ENCODE measurements at places on chromosomes 11 and 22.

DNA sequence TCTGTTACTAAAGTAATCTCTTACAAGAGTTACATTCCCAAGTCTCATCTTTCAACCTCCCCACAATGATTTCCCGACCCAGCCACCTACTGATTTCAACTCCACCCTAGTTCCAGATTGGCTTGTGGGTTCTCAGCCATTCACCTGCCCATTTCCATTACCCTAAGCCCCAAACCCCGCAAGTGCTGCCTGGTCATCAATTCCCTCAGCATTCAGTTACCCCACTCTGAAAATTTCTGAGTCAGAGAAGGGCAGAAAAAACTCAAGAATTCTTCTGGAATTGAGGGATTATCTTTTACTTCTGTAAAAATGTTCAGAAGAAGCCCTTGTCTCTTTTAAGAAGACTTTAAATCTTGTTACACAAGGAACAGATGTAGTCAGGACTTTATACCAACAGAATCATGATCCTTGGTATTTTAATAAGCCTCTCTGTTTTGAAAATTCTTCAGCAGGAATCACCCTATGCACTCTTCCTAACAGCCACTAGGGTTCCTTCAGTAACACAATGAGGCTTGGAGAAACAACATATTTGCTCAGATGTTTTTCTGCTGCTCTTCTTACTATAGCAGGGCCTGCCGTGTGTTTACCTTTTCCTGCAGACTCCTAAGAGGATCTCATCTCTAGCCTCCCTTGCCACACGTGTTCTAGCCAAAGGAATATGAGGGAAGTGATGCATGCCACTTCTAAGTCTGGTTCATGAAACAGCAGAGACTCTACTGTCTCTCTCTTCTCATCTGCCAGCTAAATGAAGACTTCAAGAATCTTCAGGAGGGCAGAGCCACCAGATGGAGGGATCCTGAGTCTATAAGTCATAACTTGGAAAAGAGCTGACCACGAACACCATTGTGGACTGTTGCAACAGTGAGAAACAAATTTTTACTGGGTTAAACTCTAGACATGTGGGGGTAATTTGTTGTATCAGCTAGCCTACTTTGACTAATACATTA lies 29.3 kb upstream of the PAMR1 start:
- DNase-seq: no peak

GRCh38 chr11:36088266-36088972 lies 144.6 kb downstream of the LDLRAD3 start:
- DNase-seq: no peak

GRCh38 chr11:134126217-134126822 lies 57.4 kb downstream of the JAM3 start:
- peak; percentile 31 for DNase-seq

DNA sequence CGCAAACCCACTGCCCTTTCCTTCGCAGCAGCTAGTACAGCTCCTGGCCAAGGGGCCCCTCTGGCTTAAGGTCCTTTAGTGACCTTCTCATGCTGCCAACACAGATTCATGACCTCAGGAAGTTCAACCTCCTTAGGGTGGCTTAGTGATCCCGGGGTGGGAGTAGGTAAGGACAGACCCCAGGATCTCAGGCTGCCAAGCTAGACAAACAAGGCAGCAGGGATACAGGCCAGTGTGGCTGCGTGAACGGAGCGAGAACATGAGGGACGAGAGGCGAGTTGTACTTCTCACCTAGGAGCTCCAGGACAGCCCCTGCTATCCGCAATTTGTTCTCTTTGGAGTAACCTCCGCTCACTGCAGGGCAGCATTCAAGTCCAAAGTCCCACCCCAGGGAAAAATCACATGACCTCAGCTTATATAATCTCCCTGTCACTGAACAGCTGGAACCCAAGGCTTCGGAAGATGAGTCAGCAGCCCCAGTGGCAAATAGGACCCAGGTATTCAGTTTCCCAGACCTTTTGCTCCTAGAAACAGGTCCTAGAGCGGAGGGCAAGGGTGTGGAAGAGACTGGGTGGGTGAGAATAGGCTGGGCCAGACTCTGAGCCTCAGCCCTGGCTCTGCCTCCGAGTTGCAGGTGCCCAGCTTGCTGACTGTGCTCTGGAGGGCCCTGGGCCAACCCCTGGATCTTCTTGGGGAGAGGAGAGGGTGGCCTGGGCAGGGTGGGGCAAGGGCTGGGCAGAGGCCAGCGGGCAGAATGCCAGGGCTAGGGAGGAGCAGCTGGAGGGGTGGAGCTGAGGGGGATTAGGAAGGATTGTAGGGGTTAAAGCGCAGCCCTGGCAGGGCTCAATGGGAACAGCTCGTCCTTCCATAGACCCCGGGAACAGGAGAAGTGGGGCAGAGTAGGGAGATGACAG lies 13.1 kb downstream of the USP2 start:
- DNase-seq: peak; percentile 93

GRCh38 chr11:42598341-42598740 lies 713.5 kb upstream of the API5 start:
- DNase-seq: no peak

- no peak for DNase-seq
These were observed 84.3 kb downstream of the CCDC81 start for GRCh38 chr11:86459002-86459385.

GRCh38 chr11:14124350-14124749 lies 161.8 kb downstream of the SPON1 start:
- peak; percentile 66 for DNase-seq

DNA sequence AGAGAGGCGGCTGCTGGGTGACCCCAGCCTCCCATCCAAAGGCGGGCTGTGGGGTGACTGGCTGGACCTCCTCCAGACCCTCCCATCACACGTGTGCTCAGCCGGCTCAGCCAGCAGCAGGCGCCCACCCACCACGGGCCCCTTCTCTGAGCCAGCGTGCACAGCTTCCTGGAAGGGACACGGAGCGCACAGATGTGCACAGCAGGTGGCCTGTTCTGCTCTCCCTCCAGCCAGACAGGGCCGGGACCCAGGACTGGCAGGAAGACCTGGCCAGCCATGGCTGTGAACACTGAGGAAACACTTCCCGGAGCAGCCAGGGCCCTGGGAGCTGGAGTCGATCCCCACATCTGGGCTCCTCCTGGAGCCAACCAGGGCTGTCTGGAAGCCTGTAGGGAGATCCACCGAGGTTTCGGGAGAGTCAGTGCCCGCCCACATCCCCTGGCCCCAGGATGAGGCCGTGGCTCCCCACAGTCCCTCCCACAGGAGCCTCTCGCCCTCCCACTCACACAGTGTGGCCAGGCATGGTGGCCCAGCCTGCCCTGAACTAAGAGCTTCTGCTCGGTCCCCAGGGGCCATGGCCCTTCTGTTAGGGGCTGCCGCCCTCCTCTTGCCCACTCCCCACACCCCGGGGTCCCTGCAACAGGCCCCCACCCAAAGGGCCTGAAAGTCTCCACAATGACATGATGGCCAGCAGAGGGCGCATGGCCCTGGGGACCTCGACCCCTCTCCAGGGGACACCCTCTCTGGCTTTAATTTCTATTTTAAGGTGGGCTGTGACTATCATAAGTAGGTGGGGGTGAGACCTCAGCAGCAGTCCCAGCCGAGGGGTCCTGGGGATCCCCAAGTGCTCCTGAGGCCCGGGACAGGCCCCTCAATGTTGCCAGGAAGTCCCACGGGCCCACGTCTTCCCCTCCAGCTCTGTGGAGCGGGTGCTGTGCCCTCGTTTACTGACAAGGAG lies 90.6 kb upstream of the FGF3 start:
- no peak for DNase-seq

- DNase-seq: no peak
These were observed 18.6 kb upstream of the ARAP1 start for GRCh38 chr11:72770799-72771198.

DNA sequence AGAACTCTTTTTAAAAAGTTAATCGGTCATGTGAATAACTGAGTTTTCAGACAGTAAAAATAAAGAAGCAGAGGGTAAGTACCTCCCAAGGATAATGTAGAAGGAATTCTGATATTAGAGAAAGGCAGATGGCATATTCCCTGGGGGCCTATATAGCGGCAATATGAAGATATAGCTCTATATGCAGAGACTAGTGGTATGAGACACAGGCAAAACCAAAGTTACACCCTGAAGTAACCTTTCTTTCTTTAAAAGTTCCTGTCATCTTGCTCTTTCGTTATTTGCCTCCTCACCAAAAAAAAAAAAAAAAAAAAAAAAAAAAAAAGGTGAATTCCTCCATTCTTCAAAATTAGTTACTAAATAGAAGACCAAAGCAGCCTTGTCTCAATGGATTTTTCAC lies 76.2 kb upstream of the ARHGAP32 start:
- no peak for DNase-seq

- DNase-seq: no peak
These were observed 321.1 kb downstream of the TENM4 start for GRCh38 chr11:79119491-79120284.

DNA sequence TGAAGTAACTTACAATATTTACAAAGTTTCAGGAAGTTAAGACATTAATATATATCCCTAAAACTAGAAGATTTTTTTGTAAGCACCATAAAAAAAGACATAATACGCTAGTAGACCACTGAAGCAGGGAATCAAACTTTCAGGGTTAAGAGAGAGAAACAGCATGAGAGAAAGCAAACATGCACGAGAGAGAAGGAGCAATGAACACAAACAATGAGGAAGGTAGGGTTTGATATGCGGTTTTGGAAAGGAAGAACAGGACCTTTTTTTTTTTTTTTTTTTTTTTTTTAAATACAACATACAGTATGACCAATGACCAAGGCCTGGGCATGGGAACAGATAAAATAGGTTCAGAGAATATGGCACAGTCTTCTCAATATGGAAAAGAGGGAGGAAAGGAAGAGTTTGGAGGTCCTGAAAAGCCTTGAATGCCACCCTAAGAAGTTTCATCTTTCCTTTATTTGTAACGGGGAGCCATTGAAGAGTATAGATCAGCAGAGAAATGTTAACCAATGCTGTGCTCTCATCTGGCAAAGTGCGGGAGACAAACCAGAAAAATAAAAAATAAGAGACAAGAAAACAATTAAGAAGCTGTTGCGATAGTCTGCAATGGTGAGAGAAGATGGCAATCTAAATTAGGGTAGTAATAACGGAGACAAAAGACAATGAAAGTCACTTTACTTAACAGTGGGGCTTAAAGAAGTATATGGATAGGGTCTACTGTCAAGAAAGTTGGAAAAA lies 101.0 kb downstream of the USP35 start:
- no peak for DNase-seq

DNA sequence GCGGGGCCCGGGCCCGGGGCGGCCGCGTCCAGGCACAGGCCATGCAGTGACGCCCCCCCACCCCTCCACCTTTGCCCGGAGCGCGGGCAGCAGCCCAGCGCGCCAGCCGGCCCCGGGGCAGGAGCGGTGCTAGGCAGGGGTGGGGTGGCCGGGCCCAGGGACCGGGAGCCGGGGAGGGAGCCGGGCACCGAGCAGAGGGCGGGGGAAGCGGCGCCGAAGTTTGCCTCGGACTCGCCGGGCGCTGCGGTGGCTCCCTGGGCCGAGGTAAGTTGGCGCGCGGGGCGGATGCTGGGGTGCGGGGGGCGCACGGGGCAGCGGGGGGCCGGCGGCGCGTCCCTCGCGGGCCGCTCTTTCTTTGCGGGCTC lies 332 bp downstream of the TEAD1 start:
- DNase-seq: no peak

DNA sequence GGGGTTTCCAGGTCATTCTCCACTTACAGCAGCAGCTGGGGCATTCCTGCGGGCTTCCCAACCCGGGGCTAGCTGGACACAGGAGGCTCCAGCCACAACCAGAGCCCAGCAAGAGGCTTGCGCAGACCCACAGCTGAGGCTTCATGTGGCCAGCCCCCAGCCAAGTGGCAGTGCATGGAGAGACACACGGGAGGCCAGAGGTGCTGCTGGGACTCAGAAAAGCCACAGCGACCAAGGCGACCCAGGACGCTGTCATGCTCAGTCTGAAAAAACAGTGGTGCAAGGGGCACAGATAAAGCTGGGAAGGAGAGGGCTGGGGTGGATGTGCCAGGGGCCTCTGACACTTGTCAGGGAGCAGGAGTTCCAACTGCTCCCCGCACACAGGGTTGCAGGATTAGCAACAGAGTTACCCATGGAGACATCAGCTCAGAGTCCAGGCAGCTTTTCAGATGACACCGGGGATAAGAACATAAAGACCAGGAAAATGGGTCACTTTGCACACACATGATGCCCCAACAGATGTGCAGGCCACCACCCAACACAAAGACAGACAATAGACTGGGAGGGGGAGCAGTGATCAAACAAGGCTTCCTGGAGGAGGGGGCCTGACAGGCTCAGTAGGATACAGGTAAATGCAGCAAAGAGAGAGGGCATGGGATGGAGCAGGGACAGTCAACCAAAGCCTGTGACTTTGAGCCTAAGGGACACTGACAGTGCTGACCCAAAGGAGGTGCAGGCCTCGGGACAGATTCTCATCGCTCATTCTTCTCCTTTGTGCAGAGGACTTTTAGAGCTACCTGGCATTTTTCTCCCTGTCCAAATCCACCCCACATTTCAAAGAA lies 6.9 kb upstream of the NEAT1 start:
- peak; percentile 8 for DNase-seq
